ENCODE measurements at places on chromosomes 3 and 15. TPM values are rescaled to one million over a fixed set of nuclear protein-coding genes. Genes with fewer than 3 reads are reported as not detected.

GRCh38 chr3:59824876-59825275 lies 775.1 kb upstream of the CFAP20DC start:
- DNase-seq, result no peak

DNA sequence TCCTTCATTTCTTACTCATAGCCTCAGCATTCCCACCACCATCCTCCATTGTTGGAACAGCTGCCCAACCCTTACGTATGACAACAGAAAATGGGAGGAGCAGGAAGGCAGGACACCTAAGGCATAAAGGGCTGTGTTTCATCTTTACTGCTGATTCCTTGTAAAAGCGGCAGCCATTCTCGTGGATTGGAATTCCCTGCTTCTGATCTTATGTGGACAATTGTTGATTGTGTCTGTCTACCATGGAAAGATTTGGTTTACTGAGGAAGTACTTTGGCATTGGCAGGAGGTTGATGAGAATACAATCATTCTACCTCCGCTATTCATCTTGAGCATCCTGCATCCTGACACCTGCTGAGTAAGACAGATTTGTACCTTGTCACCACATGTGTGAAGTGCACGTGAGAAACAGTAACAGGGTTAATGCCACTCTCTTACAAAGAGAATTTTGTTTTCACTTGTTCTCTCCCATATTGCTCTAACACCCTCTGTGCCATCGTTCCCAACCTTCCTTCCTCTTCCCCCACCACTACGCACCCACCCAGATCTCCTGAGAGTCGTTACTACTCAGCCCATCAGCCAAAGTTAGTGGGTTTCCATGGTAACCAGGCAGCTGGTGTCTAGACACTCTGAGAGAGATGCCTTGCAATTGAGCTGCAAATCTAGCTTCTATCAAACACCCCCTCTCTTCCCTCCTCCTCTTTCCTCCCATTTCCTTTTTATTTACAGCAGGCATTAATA lies 75.7 kb downstream of the GAP43 start:
- DNase-seq, result no peak

The LRRC31 gene
- not detected for total RNA-seq

- DNase-seq, result no peak
Measured at GRCh38 chr3:43373560-43373928, 87.2 kb downstream of the SNRK start.

- DNase-seq, result no peak
Measured at GRCh38 chr15:27694506-27695087, 404.5 kb downstream of the OCA2 start.

The PLA2G4E gene
- total RNA-seq, result not detected

DNA sequence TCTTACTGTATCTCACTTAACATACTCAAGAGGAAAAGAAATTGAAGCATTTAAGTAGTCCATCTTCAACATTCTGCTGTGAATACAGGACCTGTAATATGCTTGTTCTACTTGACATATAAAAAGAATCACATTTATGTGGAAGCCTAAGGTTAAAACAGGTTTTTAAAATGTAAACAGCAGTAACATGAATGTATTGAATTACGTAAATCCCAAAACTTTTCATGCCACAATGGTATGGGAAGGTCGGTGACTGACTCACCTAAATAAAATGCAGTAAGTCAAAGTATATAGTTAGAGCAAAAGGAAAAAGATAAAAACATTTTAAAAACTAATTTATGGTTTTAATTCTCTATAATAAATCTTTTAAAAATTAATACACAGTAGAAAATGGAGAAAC lies 115.7 kb upstream of the TJP1 start:
- no peak for DNase-seq

The PLSCR5 gene
- total RNA-seq, result not detected

DNA sequence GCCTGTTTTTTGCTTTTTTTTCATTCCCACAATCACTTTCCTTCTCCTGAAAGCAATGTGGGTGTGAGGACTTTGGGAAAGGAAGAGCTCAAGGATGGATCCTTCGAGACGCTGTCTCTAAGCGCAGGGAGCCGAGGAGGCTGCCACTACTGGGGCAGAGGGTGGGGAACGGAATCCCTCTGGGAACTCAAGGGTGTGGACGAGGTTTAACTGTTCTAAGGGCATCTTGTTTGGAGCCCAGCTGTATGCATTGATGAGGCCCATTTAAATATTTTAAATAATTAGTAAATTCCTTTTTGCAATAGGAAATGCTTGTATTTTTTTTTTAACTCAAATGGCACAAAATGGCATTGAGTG lies 124.4 kb upstream of the MEF2A start:
- DNase-seq, result no peak

The LMAN1L gene
- total RNA-seq, result 0.87 TPM

DNA sequence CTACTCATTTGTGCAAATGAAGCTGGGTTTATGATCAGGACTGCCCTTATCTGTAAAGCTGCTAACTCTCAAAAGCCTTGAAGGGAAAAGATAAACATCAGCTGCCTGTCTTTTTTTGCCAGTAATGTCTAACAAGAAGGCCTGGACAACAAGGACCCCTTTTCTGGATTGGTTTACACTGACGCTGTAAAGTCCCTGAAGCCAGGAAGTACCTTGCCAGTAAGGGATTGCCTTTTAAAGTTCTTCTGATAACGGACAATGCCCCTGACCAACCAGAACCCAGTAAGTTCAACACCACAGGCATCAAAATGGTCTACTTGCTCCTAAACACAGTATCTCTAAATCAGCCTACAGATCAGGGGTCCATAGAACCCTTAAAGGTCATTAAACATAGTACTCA lies 178.0 kb downstream of the PCCB start:
- no peak for DNase-seq

GRCh38 chr3:108124337-108125152 lies 33.7 kb upstream of the CD47 start:
- peak; percentile 72 for DNase-seq

The DHFR2 gene
- 8.4 TPM for total RNA-seq
